ENCODE measurements at places on chromosomes 11 and 22. TPM values are rescaled to one million over a fixed set of nuclear protein-coding genes. Genes with fewer than 3 reads are reported as not detected.

MISFA gene
- total RNA-seq = 0.51 TPM

TRIM48 gene
- not detected for total RNA-seq

DNA sequence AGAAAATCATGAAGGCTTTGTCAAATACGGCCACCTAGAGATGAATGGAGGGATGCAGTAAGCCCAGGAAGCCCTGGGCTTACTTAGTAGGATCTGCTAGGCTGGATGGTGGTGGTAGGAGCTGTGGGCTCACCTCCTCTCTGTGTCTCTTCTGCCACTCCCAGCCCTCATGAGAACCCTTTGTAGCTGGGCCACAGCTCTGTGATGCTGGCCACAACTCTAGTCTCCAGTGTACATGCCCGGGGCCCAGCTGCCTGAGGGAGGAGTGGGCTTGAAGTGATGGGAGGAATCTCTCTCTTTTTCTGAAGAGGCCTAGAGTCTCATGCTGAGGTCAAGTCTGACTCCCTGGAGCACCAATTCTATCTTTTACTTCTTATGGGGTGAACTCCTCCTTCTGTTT, 32.4 kb upstream of the SYT13 start:
- H3K27me3 ChIP-seq = peaks cover 4% of the 10 kb centered on the region
- H3K36me3 ChIP-seq = no peaks in the 10 kb centered on the region
- no peaks in the 10 kb centered on the region for H3K4me1 ChIP-seq
- no peak for DNase-seq

GRCh38 chr11:127247261-127247851, 246.8 kb upstream of the KIRREL3 start:
- no peaks in the 10 kb centered on the region for H3K27me3 ChIP-seq
- no peaks in the 10 kb centered on the region for H3K36me3 ChIP-seq
- no peaks in the 10 kb centered on the region for H3K4me1 ChIP-seq
- H3K4me3 ChIP-seq = no peak overlapping the region
- H3K27ac ChIP-seq = no peak overlapping the region
- no peak for DNase-seq

DNA sequence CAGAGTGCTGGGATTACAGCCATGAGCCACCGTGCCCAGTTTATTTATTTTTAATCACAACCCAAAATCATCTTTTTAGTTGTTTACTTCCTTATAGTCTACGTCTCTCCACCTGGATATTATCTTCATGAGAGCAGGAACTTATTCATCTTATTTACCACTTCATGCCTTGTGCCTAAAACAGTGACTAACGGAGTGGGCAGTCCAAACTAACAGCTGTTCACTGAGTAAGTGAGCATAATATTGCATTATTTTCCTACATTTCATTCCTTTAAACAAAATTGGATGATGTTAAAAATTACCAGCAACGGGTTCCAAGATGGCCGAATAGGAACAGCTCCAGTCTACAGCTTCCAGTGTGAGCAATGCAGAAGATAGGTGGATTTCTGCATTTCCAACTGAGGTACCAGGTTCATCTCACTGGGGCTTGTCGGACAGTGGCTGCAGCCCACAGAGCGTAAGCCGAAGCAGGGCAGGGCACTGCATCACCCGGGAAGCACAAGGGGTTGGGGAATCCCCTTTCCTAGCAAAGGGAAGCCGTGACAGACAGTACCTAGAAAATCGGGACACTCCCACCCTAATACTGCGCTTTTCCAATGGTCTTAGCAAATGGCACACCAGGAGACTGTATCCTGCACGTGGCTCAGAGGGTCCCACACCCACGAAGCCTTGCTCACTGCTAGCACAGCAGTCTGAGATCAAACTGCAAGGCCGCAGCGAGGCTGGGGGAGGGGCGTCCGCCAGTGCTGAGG, 14.1 kb downstream of the TMEM123 start:
- H3K27me3 ChIP-seq = no peaks in the 10 kb centered on the region
- DNase-seq = no peak
- no peaks in the 10 kb centered on the region for H3K4me1 ChIP-seq
- H3K4me3 ChIP-seq = no peak overlapping the region

DNA sequence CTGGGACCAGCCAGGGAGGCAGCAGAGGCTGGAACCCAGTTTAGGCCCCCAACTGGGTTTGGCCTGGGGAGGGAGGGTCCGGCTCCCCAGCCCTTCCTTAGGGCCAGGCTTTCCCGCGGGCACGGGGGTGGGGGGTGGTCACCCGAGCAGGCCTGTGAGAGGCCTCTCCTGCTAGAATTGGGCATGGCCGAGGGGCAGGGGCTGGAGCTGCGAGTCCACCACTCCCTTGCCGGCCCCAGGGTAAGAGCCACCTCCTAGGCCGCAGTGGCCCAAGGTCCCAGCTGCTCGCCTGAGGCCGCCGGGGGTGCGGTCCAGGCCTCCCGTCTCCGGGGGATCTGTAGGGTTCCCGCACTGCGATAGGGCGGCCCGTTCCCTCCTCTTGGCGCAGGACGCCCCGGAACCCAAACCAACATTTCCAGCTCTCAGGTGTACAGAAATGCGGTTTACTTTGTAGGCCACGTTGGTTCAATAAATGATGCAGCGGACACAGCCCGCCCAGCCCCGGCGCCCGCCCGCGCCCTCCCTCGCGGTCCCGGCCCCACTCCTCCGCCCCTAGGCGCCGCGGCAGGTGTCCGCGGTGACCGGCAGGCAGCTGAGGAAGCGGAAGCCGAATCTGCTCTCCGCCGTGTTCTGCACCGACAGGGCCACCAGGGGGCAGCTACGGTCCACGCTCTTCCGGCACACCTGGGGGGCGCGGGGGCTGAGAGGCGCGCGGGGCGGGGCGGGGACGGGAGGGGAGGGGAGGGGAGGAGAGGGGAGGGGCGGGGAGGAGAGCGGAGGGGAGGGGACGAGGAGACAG, 5.9 kb downstream of the LMNTD2 start:
- no peaks in the 10 kb centered on the region for H3K4me1 ChIP-seq
- no peak overlapping the region for H3K4me3 ChIP-seq
- peak; percentile 35 for DNase-seq
- H3K36me3 ChIP-seq = no peaks in the 10 kb centered on the region
- no peak overlapping the region for H3K27ac ChIP-seq
- peaks cover 33% of the 10 kb centered on the region for H3K27me3 ChIP-seq

DNA sequence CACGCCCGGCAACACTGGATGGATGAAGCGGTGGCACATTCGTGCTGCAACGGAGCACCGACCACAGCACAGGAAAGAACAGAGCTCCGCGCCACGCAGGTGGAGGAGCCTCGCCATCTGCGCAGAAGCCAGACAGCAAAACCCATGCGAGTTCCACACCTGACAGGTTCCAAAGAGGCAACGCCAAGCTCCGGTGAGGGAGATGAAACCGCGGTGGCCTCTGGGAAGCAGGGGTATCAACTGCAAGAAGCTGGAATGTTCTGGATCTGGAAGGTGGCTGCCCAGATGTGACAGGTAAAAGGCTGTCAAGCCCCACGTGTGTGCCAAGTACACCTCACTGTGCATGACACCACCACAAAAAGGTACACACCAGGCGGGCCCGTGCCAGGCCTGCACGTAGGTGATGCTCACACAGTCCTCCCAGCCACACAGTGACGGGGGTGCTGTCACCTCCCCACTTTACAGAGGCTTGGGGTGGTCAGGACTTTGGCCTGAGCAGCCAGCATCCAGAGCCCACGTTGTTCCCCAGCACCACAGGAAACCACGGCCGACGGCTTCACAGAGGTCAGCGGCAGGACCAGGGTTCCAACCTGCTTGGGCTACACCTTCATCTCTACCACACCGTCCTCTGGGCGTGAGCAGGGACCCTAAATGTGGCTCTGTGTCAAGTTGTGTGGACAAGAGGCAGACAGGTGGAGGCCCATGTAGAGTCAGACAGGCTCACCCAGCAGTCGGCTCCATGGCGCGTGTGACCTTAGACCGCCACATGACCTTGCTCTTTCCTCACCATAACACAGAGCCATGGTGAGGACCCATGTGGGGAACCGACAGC, 19.7 kb upstream of the EFCAB6 start:
- DNase-seq = no peak
- no peak overlapping the region for H3K27ac ChIP-seq
- peaks cover 19% of the 10 kb centered on the region for H3K4me1 ChIP-seq
- H3K27me3 ChIP-seq = no peaks in the 10 kb centered on the region
- H3K4me3 ChIP-seq = no peak overlapping the region
- no peaks in the 10 kb centered on the region for H3K36me3 ChIP-seq

DNA sequence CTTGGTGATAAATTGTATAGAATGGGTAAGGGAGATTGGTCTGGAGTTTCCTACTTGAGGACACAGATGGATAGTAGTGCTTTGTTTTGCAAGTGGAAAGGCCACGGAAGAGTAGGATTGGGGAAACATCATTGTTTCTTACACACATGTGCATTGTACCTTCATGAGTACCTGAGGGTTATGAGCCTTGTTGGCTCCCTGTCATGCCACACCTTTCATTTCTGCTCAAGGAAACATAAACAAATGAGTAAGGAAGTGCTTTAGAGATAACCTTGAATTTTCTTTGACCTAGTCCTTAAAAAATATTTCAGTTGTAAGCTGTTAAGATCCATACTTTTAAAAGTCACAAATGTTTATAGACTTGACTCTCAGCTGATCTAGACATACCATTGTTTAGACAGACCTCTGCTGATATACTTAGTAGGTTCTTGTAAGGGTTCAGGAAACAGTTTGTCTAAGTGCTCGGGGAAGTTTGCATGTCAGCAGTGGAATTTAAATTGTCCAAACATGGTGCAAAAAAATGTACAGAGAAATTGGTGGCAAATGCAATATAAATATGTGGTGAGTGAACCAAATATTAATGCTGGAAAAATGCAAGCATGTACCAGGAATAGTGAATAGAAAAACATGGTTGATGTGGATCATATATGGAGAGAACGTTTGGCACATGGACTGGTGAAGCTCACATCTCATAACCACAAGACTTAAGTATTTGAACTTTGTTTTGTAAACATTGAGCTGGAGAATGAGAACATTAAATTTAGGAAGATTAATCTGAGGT, 40.9 kb downstream of the GAS2 start:
- DNase-seq = peak; percentile 47
- no peaks in the 10 kb centered on the region for H3K36me3 ChIP-seq
- H3K27ac ChIP-seq = no peak overlapping the region
- no peak overlapping the region for H3K4me3 ChIP-seq
- no peaks in the 10 kb centered on the region for H3K4me1 ChIP-seq
- no peaks in the 10 kb centered on the region for H3K27me3 ChIP-seq

GRCh38 chr22:19152942-19153883, 3.1 kb upstream of the GSC2 start:
- H3K27ac ChIP-seq = no peak overlapping the region
- H3K4me3 ChIP-seq = no peak overlapping the region
- no peaks in the 10 kb centered on the region for H3K36me3 ChIP-seq
- no peaks in the 10 kb centered on the region for H3K4me1 ChIP-seq
- DNase-seq = no peak

DNA sequence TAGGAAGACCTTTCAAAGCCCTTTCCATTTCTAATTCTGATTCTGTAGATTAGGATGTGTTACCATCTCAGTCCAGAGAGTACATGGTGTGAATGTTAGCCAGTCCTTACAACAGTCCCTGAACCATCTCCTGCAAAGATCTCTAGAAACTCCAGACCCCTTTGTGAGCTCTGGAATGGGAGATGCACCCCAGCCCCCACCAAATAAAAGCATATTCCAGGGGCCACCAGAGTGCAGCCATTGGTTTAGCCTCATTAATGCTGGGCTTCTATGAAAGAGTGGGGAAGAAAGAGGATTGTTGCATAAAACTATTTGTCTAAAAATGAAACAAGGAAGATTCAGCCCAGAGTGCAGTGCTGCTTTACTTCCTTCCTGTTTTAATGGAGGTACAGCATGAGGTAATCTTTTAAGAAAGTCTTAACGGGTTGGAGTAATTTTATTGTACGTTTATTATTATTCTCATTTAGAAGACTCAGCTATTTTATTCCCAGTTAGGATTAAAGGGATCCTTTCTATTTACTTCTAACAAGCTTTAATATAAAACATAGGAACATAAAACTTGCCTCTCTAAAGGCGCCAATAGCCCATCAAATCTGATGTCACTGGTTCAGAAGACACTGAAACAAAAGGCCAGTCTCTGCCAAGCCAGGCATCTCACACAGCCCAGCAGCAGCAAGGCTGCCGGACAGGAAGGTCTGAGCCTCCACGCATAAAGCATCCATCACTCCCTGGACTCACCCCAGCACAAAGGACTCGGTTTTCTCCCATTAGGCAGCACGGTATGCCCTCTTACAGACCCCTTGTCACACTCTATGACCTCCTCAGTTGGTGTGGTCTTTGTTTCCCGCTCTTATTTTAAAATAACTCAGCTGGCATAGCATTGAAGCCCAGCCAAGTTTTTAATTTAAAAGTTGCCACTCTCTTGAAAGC, 203.9 kb upstream of the BLID start:
- no peak for DNase-seq
- no peak overlapping the region for H3K27ac ChIP-seq
- no peaks in the 10 kb centered on the region for H3K36me3 ChIP-seq
- H3K4me3 ChIP-seq = no peak overlapping the region
- no peaks in the 10 kb centered on the region for H3K4me1 ChIP-seq

DNA sequence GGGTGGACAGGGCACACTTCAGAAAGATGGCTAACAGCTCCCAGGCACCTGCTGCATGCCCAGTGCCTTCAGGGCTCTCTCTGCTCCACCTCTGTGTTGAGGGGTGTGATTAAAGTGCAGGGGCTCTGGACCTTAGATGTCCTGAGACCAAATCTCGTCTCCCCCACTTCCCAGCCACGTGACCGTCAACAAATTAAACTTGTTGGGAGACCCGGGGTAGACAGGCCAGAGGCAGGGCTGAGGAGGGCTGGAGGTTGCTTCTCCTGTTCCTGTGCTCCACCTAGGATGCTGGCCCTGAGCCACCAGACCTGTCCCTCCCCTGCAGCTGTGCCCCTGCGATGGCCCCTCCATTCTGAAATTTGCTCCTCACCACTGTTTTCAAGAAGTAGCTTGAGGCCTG, 17.0 kb downstream of the NPTXR start:
- no peak for DNase-seq
- H3K36me3 ChIP-seq = no peaks in the 10 kb centered on the region
- H3K27me3 ChIP-seq = no peaks in the 10 kb centered on the region
- H3K4me3 ChIP-seq = no peak overlapping the region
- no peaks in the 10 kb centered on the region for H3K4me1 ChIP-seq
- H3K27ac ChIP-seq = no peak overlapping the region

GRCh38 chr11:67634366-67635230, 4.9 kb upstream of the NUDT8 start:
- H3K36me3 ChIP-seq = no peaks in the 10 kb centered on the region
- no peak overlapping the region for H3K4me3 ChIP-seq
- no peaks in the 10 kb centered on the region for H3K27me3 ChIP-seq
- no peak overlapping the region for H3K27ac ChIP-seq
- H3K4me1 ChIP-seq = no peaks in the 10 kb centered on the region
- DNase-seq = no peak
